ENCODE measurements at places on chromosomes 11 and 22. TPM values are rescaled to one million over a fixed set of nuclear protein-coding genes. Genes with fewer than 3 reads are reported as not detected.
A peak's percentile ranks its signal among the peaks of the same experiment; 100 is the strongest.

Gene OTUB1
- 46.7 TPM for polyA plus RNA-seq

Gene RAC2
- polyA plus RNA-seq, result 4.6 TPM

DNA sequence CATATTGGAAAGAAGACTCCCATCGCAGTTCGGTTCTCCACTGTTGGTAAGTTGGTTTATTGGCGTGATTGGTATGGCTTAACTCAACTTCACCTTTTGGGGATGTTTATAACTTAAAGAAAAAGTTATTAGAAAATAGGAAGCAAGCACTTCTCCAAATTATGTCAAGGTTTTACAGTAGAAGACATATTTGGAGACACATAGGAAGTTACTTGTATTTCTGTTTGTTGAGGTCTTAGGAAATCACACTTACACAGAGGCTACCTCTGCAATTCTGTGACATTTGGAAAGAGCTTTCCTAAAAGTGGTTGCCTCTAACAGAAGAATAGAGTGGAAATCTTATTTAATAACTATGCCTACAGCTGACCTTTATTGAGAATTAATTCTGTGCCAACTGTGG lies 12.3 kb downstream of the CAT start:
- DNase-seq, result no peak

DNA sequence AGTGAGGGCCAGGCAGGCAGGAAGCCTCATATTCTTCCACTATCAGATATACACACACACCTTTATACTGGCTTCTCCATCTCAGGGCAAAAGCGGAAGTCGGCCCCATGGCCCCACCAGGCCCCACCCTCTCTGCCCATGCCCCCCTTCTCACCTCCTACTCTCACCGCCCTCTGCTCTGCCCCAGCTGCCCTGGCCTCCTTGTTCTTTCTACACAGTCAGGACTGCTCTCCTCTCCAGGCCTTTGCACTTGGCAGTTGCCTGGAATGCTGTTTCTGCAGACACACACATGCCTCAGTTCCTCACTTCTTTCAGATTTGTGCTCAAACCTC lies 25.3 kb downstream of the OTOG start:
- no peak for DNase-seq

GRCh38 chr11:17735818-17736578 lies 1.4 kb downstream of the KCNC1 start:
- no peak for DNase-seq

- DNase-seq, result no peak
Observed at GRCh38 chr11:130474637-130475400, 26.4 kb downstream of the ADAMTS15 start.

GRCh38 chr11:64687643-64688533 lies 35.1 kb downstream of the NRXN2 start:
- no peak for DNase-seq

GRCh38 chr11:82978422-82979099 lies 77.0 kb downstream of the DDIAS start:
- no peak for DNase-seq

GRCh38 chr11:64638018-64638665 lies 47.1 kb downstream of the SLC22A12 start:
- no peak for DNase-seq

Gene PHLDA2
- polyA plus RNA-seq, result 1.5 TPM

DNA sequence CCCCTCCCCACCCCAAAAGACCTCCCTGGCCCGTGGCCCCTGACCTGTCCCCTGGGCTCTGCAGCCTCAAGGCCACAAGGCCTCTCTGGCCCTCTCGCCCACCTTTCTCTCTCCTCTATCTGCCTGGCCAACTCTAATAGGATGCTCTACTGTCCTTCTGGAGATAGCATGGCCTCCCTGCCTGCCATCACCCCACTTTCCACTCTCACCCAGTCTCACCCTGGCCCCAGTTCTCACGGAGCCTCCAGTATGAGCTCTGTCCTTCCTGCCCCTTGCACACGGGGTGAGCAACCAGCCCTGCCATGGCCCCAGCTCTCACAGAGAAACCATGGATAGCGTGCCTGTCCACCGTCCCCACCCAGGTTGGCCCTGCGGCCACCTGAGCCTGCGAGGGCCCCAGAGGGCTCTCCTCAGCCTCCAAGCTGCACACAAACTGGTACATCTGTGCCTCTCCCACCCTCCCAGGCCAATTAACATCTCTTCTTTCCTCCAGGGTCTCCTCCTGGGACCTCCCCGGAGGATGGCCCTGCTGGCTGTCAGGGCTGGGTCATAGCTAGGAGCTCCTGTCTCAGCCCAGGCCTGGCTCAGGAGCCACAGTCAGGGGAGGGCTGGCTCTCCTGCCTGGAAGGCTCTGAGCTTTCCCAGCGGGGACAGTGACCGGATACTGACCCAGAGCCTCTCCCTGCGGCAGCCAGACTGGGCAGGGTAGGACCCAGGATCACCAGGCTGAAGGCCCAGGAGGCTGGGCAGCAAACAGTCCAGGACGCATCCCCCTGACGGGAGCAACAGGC lies 22.3 kb downstream of the RTN4R start:
- DNase-seq, result no peak

DNA sequence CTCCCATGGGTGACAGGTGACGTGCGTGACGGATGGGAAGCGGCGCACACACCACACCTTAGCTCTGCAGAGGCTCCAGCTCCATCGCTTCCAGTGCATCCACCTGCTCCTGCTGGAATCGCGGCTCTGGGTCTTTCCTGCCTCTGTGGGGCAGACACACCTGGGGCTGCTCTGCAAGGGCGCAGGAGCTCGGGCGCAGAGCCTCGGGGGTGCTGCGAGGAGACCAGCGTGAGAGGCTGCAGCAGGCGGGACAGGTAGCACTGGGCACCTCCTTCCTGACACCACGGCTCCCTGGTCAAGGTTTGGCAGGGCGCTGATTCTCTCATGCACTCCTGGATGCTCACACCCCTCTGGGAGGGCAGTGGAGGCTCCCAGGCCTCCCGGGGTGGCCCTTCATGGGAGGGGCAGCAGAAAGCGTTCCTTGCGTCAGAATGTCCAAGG lies 1494.3 kb downstream of the BRD1 start:
- DNase-seq, result no peak

DNA sequence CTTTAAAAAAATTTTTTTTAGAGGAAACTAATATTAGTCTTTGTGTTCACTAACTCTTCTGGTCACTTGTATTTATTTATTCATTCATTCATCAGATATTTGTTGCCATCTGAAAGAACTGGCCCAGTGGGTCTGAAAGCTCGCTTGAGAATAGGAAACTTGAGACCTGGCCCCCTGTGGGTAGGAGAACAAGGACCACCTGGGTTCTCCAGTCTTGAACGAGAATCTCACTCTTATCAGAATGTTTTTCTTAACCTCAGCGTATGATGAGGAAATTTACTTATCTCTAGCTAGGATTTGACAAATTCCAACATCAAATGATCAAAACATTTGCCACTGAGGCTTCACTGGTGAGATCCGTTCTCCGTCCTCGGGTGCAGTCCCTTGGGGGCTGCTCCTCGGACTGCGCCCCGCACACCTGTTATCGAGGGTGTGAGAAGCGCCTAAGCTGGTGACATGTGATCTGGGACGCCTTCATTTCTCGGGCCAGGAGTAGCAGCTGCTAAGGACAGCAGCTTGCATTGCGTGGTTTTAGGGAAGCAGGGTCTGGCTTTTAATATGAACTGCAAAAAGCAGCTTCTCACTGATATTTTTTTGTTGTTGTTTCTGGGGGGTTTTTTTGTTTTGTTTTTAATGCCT lies 6.3 kb downstream of the C22orf31 start:
- no peak for DNase-seq

- no peak for DNase-seq
Observed at GRCh38 chr11:96260532-96260931, 82.5 kb downstream of the MAML2 start.

GRCh38 chr22:49296561-49296960 lies 531.1 kb downstream of the BRD1 start:
- DNase-seq, result peak; percentile 40

Gene CBX7
- polyA plus RNA-seq, result 50.1 TPM

Gene THAP12
- polyA plus RNA-seq, result 17.9 TPM

- peak; percentile 51 for DNase-seq
Observed at GRCh38 chr11:45917286-45917622, 423 bp downstream of the PEX16 start.

GRCh38 chr11:77660947-77661346 lies 23.4 kb upstream of the CLNS1A start:
- no peak for DNase-seq
